ENCODE measurements at places on chromosomes 5 and 9. TPM values are rescaled to one million over a fixed set of nuclear protein-coding genes. Genes with fewer than 3 reads are reported as not detected.

The GABRB2 gene
- under 0.01 TPM for total RNA-seq

The SPINK6 gene
- total RNA-seq, result not detected

DNA sequence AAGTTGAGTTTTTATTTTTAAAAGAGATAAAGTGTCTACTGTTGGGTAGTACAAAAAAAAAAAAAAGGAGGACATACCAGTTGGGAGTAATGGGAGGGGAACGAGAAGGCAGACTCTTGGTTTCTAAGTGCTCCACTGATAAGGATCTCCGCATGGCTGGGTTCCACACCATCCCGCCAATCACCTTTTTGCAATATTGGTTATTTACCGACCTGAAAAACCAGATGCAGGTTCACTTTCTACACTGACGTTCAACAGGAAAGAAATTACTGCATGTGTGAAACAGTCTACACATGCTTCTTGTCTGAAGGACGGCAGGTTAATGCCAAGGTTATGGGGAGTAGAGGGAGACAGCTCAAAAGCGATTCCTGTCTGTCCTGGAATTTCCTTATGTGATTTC lies 75.5 kb downstream of the PTPN3 start:
- DNase-seq, result no peak

DNA sequence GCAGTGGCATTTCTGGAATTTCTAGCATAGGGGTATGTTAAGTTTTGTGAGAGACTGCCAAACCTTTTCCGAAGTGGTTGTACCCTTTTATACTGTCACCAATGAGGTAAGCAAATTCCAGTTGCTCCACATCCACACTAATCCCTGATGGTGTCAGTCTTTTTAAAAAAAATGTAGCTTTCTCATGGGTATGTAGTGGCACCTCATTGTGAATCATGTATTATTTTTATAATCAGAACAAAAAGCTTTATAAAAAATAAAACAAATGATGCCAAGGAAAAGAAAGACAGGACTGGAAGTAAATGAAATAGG lies 93.4 kb upstream of the CLINT1 start:
- DNase-seq, result no peak

- no peak for DNase-seq
These were observed 8.7 kb upstream of the SH3PXD2B start for GRCh38 chr5:172463031-172463430.

DNA sequence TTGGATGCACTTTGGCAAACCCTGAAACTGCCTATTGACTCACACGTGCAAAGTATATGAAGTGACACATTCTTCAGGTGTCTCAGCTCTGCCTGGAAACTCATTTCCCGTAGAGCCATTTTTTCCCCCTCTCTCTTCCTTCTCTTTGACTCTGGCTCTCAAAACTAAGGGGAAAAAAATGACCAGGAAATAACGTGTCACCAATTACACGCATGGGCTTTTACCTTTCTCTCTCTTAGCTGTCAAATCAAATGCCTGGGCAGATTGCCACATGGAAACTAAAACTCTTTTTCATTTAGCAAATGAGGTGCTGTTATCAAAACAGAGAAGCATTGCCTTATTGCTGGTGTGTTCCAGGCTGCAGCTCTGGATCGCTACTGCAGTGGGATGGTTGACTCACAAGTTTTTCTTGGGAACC lies 18.3 kb upstream of the IFNK start:
- no peak for DNase-seq

DNA sequence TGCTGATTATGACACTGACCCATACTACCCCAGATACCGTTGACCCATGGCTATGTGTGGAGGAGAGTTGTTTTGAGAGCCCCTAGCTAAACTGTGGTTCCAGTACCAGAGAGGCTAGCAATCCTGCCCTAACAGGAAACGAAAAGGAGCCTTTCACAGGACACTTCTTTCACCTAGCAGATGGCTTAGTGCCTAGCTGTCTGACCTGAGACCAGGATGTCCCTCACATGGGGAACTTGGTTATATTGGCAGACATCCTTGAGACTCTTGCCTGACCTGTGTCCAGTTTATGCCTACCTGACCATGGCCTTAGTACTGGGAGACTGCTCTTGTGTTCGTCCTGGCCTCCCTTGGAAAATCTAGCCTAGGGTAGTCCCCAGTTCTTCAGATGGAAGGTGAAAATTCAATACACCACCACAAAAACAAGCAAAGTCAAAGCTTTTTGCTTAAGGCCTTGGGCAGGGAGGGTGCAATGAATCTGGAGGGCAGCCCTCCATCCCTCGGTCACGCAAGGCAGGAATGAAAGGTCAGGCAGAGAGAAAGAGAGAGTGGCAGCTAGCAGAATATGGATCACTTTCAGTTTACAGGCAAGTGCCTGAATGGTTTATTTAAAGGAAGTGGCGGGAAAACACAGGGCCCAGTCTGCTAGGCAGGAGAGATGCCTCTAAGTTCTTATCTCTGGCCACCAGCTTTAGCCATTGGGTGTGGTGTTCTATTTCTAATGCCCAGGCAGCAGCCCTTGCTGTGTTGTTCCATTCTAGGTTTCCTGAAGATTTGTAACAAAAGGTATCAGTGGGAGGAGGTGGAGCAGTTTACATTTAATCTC lies 16.4 kb upstream of the ZNF474 start:
- DNase-seq, result no peak

GRCh38 chr5:120314191-120314590 lies 149.9 kb upstream of the PRR16 start:
- no peak for DNase-seq

- DNase-seq, result no peak
These were observed 182.8 kb downstream of the ICE1 start for GRCh38 chr5:5605170-5605764.

DNA sequence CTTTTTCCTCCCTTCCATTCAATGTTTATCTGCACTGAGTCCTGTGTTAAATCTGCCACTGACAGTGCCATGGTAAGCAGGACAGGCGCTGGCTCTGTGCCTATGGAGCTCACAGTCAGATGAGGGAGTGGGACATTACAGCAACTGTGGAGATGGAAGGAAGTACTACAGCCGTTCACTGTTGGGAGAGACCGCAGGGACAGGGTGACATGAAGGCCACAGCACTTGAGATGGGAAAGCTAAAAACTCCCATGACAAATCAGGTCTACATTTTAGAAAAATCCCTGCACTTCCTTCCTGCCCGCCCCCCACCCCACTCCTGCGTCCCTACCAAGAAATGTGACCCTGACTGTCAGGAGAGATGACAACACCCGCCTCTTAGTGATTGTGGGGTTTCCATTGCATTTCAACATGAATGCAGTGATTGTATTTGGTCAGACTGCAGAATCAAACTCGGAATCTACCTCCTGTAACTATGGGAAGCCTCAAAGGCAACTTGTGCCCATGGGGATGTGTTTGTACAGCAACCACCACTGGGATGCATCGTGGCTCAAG lies 56.4 kb downstream of the GTF3C4 start:
- DNase-seq, result no peak

The PCDHGB6 gene
- 4.2 TPM for total RNA-seq

DNA sequence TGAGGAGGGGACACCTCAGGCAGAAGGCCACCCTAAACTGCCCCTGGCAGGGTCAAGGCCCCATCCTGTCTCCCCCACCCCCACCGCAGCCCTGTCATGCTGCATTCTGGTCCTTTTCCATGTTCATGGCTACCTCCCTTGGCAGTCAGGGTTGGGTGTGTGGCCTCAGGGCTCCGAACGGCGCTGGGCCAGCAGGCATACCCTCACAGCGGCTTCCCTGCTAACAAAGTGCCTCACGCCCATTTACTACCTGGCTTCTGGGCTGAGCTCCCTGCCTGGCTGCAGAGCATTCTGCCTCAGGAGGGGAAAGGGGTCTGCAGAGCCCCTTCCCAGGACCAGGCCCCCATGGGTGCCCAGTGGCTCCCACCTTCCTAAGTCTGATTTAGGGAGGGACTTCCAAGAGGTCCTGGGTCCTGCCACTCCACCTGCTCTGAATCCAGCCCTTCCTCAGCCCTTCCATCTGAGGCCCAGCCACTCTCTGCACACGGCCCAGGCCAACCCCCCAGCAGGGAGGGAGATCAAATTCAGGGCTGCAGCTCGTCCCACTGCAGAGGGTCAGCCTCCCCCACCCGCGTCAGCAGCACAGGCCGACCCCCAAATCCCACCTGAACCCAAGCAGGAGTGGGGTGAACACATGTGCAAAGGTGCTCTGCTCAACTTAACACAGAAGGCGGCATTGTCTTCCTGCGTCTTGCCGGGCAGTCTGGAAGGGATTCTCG lies 115.9 kb upstream of the PHYKPL start:
- DNase-seq, result no peak

The STXBP1 gene
- 19.9 TPM for total RNA-seq

DNA sequence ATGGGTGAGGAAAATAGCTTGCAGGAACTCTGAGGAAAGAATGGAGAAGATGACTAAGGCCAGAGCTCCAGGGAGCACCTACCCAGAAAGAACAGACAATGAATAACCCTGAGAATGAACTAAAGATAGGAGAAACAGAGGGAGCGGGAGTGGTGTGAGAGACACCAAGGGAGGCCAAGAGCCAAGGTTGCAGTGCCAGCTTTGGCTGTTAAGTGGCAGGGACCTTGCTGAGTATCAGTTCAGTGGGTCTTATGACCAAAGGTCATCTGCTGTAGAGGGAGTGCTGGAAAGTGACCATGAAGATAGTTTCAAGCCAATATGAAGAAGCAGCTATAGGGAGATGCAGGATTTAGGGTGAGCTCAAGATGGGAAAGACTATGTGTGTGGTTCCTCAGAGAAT lies 16.7 kb downstream of the P4HA2 start:
- DNase-seq, result no peak

The QRFP gene
- not detected for total RNA-seq

The ANAPC2 gene
- total RNA-seq, result 22.9 TPM

The F12 gene
- total RNA-seq, result 0.43 TPM

The SHISAL2B gene
- not detected for total RNA-seq

GRCh38 chr5:111856876-111857466 lies 100.0 kb upstream of the NREP start:
- no peak for DNase-seq

Data from fibroblast of villous mesenchyme (primary cell).